ENCODE measurements at places on chromosomes 4 and X.

DNA sequence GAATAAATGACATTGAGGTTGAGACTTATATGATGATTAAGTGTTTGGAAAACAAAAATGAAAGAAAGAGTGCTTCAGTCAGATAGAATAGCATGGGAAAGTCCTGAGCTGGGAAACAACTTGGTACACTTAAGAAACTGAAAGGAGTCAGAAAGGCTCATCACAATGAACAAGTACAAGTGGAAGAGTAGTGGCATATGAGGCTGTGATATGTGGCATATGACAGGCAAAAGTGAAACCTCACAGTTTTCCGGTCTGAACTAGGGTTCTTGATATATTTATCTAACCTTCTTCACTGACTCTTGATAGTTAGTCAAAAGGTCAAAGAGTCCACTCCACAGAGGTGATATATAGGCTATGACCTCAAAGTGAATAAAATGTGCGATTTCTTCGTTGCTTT is 537.1 kb upstream of the CXorf51A start:
- DNase-seq: no peak

GRCh38 chrX:55488593-55489313 is 895 bp downstream of the USP51 start:
- DNase-seq: peak; percentile 16

- no peak for DNase-seq
These were observed 27.8 kb downstream of the RP2 start for GRCh38 chrX:46864606-46865005.

DNA sequence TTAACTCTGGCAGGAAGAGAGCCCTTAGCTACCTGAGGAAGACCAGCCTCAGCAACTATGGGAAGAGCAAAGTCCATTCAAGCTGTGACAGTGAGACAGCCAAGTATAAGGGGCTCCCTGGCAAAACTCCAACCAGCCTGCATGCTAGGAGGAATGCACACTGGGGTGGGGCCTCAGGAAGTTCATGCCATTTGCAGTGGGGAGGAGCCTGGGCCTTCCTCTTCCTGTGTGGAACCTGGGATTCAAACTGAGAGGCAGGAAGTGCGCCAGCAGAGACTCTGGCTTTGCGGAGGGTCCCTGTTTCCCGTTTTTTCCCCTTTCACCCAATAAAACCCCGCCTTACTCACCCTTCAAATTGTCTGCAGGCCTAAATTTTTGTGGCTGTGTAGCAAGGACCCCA is 33.0 kb downstream of the TFDP3 start:
- DNase-seq: no peak

DNA sequence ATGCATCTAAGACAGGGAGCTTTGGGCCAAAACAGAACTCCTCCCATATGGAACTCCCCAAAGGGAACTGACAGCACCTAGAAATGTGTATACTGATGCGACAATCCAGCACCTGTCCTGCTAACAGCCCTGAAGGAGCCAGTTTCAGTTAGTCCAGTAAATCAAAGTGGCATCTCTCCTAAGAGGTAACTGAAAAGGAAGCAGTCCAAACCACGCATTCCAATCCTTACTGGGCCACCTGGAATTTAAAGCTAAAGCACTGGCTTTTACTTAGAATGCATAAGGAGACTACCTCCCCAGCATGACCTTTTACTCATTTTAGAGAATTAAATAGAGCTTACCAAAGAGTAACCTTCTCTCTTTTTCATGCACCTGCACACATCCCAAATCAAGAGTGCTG is 586.8 kb upstream of the PITX2 start:
- DNase-seq: no peak

DNA sequence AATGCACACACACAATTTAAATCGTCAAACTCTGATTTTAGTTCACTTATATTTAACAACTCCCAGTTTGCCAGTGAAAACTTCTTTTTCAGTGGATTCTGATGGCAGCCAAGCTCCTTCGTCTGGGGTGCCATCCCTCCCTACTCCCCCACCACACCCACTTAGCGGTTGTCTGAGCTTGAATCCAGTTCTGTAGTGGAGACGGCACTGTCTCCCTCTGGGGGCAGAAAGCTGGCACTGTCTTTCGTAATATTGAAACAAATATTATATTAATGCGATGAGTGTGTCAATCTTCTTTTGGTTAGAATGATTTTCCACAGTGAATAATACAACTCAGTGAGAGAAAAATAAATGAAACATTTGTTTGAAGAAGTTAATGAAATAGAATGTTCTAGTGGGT is 5.4 kb downstream of the MEPE start:
- peak; percentile 4 for DNase-seq

DNA sequence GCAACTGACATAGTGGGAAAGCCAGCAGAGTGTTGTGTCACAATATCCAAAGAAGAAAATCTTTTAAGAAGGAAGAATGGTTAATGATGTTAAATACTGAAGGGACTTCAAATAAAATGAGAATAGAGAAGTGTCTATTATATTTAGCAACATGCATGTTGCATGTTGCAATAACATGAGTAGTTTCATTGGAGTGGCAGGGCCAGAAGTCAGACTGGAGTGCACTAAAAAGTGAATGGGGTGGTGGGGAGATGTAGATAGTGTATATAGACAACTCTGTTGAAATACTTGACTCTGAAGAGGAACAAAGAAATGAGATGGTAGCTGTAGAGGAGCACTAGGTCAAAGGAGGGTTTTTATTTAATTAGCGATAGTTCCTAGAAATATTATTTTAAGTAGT is 9.5 kb upstream of the AMMECR1 start:
- DNase-seq: no peak

GRCh38 chr4:88308587-88308986 is 24.2 kb upstream of the PPM1K start:
- no peak for DNase-seq

DNA sequence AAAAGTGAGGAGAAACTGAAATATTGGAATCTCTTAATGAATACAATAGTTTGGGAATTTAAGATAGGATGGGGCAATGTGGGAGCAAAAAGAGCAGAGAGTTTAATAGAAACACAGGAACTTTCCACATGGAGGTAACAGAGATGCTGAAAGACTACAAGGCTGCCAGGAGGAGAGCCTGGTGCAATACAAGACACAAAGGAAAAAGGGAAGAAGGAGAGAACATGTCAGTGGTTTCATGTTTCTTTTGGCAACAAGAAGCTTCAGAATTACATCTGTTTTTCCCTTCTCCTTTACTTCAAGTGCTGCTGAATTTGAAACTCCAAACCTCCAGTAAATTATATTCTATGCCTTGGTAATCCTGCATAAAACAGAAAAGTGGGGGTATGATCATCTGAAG is 474.3 kb downstream of the FAT4 start:
- peak; percentile 6 for DNase-seq

- peak; percentile 82 for DNase-seq
These were observed 365.5 kb downstream of the ZNF674 start for GRCh38 chrX:46179748-46180147.

DNA sequence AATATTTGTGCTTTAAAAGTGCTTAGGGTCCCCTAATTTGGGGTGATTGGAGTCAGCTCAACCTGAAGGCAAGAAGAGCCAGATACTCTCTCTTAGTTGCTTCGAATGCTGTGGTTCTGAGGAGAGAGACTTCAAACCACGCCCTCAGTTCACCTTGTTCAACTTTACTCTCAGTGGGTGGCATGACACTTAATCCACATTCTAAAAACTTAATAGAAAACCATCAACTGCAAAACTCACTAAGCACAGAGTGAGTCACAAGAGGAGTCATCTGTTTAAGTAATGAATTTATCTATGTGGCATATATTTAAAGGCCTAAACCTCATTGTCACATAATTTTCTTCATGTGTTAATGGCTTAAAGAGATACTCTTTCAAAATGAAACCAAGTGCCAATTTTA is 99.5 kb upstream of the SLC4A4 start:
- no peak for DNase-seq

DNA sequence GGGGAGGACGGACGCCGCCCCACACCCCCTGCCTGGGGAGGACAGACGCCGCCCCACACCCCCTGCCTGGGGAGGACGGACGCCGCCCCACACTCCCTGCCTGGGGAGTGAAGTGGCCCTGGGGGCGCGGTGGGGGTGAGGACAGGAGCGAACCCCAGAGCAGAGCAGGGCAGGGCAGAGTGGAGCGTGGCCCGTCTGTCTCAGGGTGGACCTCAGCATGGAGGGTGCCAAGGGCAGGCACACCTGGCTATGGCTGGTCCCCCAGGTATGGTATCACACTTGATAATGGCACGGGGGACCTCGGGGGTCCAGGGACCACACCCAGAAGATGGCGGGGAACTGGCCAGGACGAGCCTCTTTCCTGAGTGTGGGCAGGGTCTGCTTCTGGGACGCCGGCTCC is 9.6 kb downstream of the LRPAP1 start:
- DNase-seq: no peak

- peak; percentile 42 for DNase-seq
These were observed 109.1 kb downstream of the PTTG2 start for GRCh38 chr4:38069271-38069760.

- DNase-seq: no peak
These were observed 97.8 kb downstream of the SYTL5 start for GRCh38 chrX:38103857-38104812.

GRCh38 chr4:76334885-76335284 is 28.4 kb downstream of the STBD1 start:
- no peak for DNase-seq

- no peak for DNase-seq
These were observed 75.1 kb upstream of the PGRMC2 start for GRCh38 chr4:128362760-128363159.

DNA sequence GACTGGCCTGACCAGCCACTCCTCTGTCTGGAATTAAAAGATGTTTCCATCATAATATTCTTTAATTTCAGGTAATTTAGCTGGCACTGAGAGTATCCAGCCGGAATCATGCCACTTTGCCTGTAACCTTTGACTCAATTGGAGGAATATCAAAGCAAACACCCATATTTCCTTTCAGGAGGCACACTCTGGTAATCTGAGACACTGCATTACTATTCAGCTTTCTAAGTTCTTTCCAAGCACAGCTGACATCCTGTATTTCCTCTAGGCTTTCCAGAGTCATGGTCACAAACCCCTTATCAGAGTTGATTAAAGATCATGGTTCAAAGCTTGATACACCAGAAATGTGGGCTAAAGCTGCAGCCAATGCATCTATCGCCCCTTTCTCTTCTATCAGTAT is 29.3 kb downstream of the INTS12 start:
- DNase-seq: peak; percentile 27

DNA sequence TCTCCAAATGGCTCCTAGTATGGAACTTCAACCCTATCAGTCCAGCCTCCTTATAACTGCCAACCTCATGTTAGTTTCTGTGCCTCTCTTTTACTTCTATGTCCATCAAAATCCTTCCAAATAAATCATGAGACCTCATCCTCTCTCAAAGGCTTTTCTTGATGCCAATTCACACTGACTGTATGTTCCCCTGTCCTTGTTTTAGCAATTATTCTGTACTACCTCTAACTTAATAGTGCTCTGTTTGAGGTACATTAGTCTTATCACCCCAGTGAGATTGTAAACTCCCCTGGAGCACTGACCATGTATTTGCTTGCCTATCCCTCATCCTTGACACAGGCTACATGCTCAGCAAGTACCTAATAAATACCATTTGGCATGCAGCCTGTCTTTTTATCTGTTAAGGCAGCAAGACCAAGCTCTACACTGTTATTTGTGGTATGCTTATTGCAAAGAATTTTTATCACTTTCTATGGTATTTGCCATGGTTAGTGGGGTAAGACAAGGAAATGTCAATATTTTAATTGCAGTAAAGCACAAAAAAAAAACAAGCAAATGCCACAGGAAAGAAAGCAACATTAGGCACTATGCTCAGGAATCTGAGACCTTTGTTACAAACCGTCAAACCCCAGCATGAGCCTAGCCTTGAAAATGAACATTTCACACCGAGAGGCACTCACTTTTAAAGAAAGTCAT is 119.2 kb downstream of the SMARCA1 start:
- no peak for DNase-seq

GRCh38 chr4:166282081-166282770 is 409.2 kb downstream of the TLL1 start:
- DNase-seq: peak; percentile 57

DNA sequence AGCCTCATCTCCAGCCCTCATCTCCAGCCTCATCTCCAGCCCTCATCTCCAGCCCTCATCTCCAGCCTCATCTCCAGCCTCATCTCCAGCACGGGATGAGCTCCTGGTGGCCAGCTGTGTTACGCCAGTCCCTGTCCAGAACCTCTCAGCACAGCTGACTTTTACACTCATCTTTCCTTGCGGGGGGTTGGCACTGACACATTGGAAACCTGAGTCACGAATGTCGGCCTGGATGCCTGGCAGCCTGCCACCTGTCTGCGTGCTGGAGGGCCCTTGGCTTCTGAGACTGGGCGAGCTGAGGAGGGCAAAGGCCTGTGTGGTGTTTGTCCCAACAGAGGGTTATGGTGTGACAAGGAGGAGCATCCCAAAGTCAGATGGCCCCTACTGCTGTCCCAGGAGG is 66.1 kb upstream of the HGFAC start:
- peak; percentile 15 for DNase-seq

DNA sequence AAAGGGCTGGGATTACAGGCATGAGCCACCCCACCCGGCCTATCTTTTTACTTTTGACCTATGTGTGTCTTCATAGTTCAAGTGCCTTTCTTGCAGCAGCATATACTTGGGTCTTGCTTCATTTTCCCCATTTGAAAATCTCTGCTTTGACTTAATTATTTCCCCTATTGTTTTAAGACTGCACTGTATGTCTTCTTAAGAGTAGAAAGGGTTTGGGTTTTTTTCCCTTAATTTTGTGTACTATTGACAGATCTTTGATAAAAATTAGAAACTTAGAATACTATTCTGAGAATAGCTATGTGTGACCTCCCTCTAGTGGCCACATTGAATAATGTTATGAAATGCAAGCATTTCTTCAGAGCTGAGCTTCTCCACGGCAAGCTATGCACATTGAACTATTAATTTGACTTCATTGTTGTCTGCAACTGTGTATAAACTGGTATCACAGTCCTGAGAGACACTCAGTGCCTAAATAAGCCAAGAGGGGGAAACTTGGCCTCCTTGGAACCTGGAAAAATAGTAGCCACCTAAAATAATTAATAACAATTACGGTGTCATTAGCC is 8.7 kb upstream of the SLC25A4 start:
- DNase-seq: peak; percentile 40

GRCh38 chr4:173522160-173522950 is 7.7 kb downstream of the HAND2 start:
- peak; percentile 82 for DNase-seq

- peak; percentile 79 for DNase-seq
These were observed 25.5 kb downstream of the PALLD start for GRCh38 chr4:168522356-168522755.

DNA sequence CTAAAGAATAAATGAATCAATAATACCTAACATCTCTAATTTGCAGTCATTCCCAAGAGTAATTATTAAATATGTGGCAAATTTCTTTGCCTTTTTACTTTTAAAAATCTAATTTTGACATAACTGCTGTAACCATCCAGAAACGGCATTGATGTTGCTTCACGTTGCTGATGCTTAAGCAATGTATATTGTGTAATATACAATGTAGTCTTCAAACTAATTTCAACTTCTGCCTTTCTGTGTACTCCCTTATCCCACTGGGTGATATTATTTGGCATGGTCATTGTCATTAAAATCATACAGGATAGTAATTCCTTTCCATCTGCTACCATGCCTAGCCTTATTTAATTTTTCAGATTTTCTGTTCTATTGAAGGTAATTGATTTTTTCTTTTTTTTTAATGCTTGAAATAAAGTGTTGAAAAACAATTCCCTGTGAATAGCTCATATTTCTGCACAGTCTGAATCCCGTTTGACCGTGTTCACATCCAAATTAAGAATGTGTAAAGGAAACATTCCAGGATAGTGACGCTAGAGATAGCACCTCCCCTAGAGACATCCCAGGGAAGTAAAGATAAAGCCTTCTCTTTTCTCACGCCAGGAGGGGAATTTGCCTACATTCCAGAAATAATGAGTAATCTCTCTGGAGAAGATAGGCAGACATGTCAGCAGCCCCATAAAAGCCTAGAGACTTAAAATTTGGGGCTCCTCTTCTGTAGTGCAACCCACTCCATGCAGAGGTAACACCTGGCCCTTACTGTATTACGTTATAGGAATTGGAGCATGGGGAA is 8.6 kb downstream of the FAM200B start:
- no peak for DNase-seq
